ENCODE measurements at places on chromosomes 13 and 19. TPM values are rescaled to one million over a fixed set of nuclear protein-coding genes. Genes with fewer than 3 reads are reported as not detected.

The FAM32A gene
- total RNA-seq = 50.8 TPM

The WDR88 gene
- total RNA-seq = not detected

The KBTBD6 gene
- total RNA-seq = 7.0 TPM

The SYNGR4 gene
- total RNA-seq = not detected

The CALR gene
- total RNA-seq = 643 TPM

The UHRF1 gene
- total RNA-seq = 1.9 TPM

Data from ureter (tissue), 1 donor.